Fibroblast of the aortic adventitia (primary cell): ENCODE measurements at places on chromosomes 1 and 21.

GRCh38 chr1:77360256-77360655 lies 78.4 kb downstream of the AK5 start:
- DNase-seq: no peak

DNA sequence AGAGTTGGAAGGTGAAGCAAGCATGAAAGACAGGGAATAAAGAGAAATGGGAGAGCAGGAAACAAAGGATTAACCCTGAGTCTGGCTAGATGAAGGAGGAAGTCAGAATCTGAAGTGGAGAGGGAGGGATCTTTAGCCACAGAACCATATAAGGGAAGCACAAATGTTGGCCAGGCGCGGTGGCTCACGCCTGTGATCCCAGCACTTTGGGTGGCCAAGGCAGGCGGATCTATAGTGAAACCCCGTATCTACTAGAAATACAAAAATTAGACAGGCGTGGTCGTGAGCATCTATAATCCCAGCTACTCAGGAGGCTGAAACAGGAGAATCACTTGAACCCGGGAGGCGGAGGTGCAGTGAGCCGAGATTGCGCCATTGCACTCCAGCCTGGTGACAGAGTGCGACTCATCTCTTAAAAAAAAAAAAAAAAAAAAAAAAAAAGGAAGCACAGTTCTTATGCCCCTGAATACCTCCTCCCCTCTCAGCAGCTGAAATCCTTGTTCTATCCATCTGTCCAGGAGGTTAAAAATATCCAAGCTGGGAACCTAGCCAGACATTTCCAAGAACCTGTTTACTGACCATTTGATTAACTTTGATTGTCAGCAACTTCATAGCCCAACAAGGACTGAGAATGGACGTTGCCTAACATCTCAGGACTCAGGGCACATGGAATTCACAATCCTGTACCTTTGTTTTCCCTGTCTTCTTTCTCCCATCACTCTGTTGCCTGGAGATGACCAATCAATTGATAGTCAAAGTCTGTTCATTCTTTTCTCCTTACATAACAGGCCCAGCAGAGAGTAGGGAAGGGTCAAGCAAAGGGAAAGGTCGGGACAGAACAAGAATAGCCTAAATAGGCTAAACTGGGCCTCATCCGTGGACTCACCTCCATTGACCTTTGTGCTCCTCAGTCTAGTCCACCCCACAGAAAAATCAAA lies 10.6 kb downstream of the TXNIP start:
- peak; percentile 81 for DNase-seq

DNA sequence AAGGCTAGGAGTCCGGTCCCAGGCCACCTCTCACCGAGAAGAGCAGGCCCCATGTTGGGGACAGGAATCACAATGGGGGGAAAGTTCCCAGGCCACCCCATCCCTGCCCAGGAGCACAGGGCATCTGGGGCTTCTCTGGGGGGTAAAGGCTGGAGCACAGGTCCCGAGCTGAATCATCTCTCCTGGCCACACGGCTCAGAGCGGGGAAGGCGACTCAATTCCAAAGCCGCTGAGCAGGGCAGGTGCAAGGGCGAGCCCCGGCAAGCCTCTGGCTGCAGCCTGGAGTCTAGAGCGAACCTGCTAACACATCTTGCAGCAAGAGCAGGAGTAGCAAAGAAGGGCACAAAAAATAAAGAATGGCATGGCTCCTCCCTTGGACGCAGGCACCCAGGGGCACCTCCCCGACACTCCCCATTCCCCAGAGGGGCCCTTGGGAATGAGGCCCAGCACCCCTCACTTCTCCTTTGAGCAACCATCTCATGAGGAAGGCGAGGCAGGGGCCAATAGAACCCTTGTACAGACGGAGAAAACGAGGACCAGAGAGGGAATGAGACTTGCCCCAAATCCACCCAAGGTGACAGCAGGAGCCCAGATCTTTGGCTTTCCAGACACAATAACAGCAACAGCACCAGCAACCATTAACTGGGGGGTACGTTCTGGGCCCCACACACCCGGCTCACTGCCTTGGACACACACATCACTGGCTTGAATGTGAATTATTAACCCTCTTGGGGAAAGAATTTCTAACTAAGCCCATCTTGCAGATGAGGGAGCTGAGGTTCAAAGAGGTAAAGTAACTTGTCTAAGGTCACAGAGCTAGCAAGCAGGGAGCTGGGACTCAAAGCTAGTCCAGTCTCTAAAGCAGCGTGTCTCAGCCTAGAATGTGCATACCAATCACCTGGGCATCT lies 20.7 kb upstream of the ALDH4A1 start:
- no peak for DNase-seq

- DNase-seq: no peak
Measured at GRCh38 chr21:41765420-41765821, 1.4 kb downstream of the RIPK4 start.

- no peak for DNase-seq
Measured at GRCh38 chr1:88984569-88984968, 7.9 kb downstream of the KYAT3 start.

GRCh38 chr21:36695671-36696389 lies 3.1 kb upstream of the SIM2 start:
- DNase-seq: no peak

GRCh38 chr1:20376880-20377494 lies 86.3 kb downstream of the VWA5B1 start:
- peak; percentile 55 for DNase-seq

DNA sequence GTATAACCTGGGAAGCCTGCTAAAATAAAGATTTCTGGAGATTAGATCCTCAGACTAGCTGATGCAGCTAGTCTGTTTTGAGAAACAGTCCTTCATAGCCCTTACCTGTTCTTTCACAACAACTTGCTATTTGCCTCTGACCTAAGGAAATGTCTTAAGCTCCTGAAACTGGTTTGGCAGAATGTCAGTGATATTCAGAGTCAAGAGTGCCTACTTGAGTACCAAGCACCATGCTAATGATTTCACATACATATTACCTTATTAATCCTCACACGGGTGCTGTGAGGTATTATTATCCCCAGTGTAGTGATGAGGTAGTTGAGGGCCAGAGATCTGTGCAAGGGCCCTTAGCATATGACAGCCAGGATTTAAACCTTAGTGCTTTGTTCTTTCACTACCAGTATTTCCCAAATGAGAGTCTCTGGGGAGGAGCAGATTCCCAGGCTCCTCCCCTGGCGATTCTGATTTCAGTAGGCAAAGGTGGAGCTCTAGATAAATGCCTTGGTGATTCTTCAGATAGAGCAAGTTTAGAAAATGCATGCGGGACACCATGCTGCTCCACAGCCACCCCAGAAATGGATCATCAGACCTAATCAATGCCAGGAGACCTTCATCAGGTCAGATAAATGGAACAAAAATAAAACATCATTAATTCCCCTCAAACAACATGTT lies 47.4 kb upstream of the WNT2B start:
- no peak for DNase-seq

DNA sequence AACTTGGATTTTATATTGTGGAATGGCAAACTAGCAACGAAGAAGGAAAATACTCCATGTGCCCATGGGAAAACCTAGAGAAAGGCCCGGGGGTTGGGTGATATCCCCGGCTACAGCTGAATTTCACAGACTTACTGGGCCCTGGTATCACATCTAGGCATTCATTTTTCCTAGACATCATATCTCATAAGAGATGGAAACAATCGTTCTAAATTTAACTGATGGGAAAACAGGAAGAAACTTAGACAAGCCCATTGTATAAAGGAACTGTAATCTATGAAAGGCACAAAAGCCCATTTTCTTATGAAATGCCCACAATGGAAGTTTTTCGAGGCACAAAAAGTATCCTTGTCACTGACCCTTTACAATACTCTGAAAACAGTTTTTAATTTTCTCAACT lies 407.9 kb upstream of the LYPLAL1 start:
- DNase-seq: no peak

- no peak for DNase-seq
Measured at GRCh38 chr1:212021563-212021962, 13.8 kb downstream of the INTS7 start.

- DNase-seq: peak; percentile 28
Measured at GRCh38 chr1:215056584-215056983, 26.0 kb upstream of the KCNK2 start.

GRCh38 chr1:39779821-39780220 lies 8.7 kb upstream of the OXCT2 start:
- DNase-seq: no peak

DNA sequence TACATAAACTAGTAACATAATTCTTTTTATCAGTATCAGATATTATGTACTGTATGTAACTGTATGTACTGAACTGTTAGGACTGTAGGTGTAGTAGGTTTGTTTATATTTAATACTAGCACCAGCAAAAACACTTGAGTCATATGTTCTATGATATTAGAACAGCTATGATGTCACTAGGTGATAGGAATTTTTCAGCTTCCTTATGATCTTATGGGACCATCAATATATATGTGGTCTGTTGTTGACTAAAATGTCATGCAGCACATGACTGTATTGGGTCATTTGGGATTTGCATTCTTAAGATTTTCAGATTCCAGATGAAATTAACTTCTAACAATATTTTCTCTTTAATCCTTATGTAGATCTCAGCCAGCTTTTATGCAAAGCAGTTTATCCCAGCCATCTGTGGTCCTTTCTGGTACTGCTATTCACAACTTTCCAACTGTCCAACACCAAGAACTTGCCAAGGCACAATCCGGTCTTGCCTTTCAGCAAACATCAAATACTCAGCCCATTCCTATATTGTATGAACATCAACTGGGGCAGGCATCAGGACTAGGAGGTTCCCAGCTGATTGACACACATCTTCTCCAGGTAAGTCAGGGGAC lies 38.3 kb upstream of the MYOCOS start:
- DNase-seq: no peak

GRCh38 chr1:101317590-101317989 lies 80.8 kb downstream of the S1PR1 start:
- DNase-seq: no peak

DNA sequence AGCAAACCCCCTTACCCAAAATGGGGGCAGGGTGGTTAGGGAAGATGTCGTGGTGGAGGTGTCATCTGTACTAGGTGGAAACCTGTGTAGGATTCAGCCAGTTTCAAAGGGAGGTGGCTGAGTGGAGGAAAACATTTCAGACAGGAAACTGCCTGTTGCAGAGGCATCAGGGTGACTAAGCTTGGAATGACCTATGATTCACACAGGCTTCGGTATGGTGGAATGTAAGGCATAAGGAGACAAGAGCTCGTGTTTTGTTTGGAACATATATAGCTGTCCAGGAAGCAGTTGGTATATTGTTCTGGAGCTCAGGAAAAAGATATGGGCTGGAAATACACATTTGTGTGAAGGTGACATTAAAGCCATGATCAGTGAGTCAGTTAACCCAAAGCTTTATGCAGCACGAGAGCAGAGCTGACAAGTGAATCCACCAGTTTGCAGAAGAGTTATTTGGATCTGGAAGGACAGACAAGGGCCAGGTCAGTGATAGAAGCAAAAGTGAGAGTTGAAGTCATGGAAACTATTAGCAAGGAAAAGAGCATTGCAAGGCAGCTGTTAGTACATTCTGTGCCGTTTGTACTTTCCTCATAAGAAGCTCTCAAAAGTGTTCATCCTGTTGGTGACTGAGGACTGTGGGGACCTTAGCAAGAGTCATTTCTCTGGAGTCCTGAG lies 12.2 kb downstream of the UTP25 start:
- DNase-seq: peak; percentile 97

DNA sequence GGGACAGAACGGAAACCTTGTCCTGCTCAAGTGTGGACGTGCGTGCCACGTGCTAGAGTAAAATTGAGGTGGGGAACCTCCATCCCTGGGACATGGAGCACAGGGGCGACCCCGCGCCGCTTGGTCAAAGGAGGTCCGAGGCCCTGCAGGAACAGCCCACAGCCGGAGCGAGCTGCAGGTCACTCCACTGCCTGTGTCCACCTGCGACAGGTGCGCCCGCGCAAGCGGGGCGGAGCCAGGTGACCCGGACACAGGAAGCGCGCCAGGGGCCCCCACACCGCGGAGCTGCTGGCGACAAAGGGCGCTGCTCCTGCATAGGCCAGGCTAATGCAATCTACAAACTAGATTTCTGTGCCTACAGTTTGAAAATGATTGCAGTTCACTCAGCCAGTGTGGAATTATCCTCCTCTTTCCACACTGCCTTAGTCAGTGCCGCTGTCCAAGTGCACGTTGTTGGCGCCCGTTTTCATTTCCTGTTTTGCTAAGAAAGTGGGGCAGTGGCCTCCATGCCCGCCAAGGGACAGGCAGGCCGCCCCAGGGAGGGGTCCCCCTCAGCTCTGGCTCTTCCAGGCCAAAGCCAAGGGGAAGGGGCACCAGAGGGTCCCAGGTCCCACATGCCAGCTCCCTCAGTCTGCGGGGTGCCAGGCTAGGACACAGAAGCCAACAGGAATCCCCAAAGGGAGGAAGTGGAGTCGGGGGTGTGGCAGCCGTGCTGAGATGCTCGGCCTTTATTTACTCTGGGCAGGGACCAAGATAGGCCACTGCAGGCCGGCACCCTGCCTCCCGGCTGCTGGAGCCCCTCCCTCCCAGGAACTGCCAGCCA lies 4.3 kb upstream of the NADK start:
- peak; percentile 76 for DNase-seq

GRCh38 chr1:175889848-175890247 lies 146.5 kb upstream of the TNR start:
- DNase-seq: no peak

DNA sequence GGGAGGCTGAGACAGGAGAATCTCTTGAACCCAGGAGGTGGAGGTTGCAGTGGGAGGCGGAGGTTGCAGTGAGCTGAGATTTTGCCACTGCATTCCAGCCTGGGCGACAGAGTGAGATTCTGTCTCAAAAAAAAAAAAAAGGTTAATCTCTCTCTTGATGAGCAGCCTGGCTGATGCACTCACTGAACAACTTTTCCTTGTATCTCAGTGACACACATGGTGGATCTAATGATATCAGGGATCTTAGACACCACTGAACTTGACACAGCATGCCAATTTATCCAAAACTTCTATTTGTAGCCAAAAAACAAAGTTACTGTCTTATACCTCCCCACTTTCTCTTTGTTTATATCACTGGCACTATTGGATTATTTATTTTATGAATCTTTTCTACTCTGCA lies 16.2 kb downstream of the RHBDL2 start:
- DNase-seq: no peak

DNA sequence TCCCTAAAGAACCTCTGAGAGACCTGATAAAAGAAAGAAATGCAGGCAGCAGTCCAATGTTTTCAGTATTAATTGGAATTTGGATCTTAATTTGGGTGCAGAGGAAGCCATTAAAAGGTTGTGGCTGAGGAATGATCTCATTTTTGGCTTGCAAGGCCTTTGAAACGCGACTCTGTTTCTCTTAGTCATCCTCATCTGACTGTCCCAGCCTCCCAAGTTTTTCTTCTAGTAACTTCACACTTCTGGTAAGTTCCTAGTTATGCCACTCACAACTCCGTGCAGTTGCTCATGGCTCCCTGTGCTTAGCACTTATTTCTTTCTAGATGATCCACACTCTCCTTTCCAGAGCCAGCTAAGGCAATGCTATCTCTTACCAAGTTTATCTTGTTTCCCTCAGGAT lies 147.4 kb upstream of the USP24 start:
- peak; percentile 72 for DNase-seq

DNA sequence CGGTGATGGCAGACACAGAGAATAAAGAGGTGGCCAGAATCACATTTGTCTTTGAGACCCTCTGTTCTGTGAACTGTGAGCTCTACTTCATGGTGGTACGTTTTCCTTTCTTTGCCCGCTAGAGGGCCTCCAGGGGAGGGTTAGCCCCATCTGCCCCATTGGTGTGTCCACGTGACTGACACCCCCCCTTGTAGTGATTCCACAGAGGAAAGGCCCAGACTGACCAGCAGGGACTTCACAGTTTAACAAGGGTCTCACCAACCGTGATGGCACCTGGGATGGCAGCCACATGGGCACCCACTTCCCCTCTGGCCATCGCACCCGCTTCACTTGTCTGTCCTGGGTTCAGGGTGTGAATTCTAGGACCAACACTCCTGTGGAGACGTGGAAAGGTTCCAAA lies 22.3 kb upstream of the SARS1 start:
- no peak for DNase-seq

GRCh38 chr1:172339842-172340241 lies 80.6 kb upstream of the C1orf105 start:
- no peak for DNase-seq
